ENCODE measurements at places on chromosomes 7 and 10.
A peak's percentile ranks its signal among the peaks of the same experiment; 100 is the strongest.

DNA sequence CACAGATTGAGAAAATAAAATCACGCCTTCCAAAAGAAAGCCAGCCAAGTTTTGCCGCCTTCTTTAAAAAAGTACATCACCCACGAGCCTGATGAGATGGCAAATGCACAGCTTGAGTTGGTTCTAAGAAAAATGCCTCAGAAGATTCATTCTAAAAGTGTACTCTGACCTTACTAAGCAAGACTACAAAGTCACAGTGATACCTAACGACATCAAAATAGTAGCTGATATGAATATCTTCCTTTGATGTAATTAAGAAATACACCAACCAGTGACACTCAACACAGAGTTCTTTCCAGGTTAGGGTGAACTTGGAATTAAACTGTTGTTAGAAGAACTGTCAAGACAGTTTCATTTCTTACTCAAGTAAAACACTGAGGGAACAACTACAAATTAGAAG, 78.0 kb upstream of the AMPH start:
- no peak for DNase-seq

DNA sequence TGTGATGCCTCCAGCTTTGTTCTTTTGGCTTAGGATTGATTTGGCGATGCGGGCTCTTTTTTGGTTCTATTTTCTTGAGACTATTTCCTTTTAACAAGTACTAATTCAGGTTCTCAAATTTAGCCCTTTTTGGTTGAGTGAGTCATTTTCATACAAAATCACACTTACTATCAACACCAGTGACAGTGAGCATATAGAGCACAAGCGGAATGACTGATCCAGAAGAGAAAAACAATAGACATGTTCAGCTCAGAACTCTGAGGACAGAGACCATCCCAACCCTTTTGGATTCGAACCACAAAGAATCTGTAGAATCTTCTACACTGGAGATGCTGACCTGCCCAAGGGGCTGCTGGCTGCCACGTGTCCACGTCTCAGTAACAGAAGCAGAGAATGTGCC, 56.4 kb upstream of the INSYN2A start:
- DNase-seq, result no peak

- no peak for DNase-seq
Observed at GRCh38 chr7:52691257-52691656, 344.2 kb upstream of the POM121L12 start.

GRCh38 chr10:91249700-91250099, 29.2 kb downstream of the PCGF5 start:
- no peak for DNase-seq

- no peak for DNase-seq
Observed at GRCh38 chr10:62503872-62504271, 129.7 kb downstream of the ZNF365 start.

GRCh38 chr10:58220769-58221451, 46.8 kb downstream of the IPMK start:
- DNase-seq, result no peak

- DNase-seq, result no peak
Observed at GRCh38 chr7:70474639-70475234, 657.2 kb upstream of the GALNT17 start.

- no peak for DNase-seq
Observed at GRCh38 chr10:111077785-111078504, 1.1 kb downstream of the ADRA2A start.

GRCh38 chr7:151754142-151754590, 122.7 kb downstream of the PRKAG2 start:
- DNase-seq, result peak; percentile 13

- peak; percentile 56 for DNase-seq
Observed at GRCh38 chr10:67884842-67885670, 600 bp downstream of the SIRT1 start.

GRCh38 chr10:88528201-88528600, 54.9 kb downstream of the RNLS start:
- DNase-seq, result no peak

DNA sequence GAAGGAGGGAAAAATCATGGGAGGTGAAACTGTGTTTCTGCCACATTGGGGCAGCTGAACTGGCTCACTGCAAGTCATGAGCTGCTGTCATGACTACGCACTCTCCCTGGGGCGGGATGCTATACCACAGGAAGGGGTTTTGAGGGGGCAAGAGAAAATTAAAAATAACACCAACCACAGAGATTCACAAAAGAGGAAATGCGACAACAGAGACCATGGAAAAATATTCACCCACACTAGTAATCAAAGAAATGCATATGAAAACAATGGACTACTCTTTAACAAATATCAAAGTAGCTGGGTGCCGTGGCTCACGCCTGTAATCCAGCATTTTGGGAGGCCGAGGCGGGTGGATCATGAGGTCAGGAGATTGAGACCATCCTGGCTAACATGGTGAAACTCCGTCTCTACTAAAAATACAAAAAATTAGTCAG, 65.2 kb upstream of the TM9SF3 start:
- DNase-seq, result no peak

DNA sequence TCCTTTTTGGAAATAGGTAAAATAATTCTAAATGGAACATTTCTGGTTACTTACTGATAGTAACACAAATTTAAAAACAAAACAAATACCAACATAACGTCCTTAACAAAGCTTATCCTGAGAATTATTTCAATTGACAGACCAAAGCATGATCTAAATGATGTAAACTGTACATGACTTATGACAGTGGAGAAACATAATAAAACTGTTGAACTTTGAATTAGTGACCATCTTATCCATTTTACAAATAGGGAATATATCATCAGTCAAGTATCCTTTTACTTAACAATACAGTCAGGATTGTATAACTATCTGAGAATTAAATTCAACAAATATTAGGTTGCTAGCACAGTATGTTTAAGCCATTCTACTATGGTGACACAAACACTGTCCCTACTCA, 2.4 kb downstream of the IPMK start:
- DNase-seq, result no peak

DNA sequence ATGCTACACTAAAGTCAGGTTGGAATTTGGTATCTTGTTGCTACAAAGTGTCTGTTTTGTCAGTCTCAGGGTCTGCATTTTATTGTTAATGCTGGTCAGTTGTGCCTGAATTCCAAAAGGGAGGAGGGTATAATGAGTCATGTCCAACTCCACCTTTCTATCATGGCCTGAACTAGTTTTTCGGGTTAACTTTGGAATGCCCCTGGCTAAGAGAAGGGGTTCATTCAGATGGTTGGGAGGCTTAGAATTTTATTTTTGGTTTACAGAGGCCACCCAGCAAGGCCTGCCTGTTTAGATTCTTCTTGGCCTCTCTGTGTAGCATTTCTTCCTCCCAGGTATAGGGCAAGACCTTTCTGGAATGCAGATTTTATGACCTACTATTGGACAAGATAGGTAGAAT, 93.2 kb downstream of the SKIDA1 start:
- no peak for DNase-seq

DNA sequence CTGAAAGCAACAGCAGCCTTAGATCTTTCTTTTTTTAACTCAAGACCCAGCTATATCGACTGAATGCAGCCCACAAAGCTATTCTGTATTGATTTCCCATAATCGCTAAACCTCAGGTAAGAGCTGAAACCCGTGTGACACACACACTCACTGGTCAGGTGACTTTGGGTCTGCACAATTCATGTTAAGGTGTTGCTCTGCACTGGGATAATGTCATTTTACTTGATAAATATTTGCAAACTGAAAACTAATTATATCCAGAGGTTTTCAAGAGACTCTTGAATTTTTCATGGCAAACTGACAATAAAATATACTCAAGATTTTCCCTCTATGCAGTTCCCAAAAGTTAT, 33.1 kb downstream of the SCRN1 start:
- DNase-seq, result no peak

- DNase-seq, result no peak
Observed at GRCh38 chr10:90435296-90435695, 422.5 kb downstream of the HTR7 start.

DNA sequence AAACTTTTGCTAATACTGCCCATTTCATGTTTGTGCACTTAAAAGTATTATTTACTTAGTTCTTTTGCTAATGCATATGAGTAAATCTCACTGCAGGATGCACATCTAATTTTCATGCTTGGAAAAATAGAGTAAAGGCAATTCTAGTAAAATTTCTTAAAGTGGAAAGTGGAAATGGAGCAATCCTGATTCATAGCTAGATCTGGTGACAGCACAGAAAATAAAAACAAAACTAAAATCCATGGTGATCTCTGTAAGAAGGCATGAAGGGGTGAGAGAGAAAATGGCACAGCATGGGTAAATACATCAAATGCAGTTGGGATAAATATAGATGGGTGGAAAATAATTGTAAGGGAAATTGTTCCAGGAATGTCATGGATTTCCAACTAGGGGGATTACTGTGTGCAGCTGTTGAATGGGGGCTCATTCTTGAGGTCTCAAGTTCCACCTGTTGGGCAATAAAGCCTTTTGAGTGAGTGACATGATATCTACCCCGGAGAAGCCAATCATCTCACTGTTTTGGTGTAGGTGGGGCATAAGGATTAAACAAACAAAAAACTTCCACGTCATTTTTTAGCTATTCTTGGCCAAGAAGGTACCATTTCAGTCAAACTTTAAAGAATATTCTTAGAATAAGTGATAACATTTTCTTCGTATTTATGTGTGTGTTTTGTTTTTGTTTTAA, 1.7 kb upstream of the MCU start:
- DNase-seq, result no peak

GRCh38 chr7:28773423-28774145, 184.5 kb downstream of the TRIL start:
- DNase-seq, result no peak

- no peak for DNase-seq
Observed at GRCh38 chr7:37945336-37945735, 24.9 kb downstream of the EPDR1 start.

DNA sequence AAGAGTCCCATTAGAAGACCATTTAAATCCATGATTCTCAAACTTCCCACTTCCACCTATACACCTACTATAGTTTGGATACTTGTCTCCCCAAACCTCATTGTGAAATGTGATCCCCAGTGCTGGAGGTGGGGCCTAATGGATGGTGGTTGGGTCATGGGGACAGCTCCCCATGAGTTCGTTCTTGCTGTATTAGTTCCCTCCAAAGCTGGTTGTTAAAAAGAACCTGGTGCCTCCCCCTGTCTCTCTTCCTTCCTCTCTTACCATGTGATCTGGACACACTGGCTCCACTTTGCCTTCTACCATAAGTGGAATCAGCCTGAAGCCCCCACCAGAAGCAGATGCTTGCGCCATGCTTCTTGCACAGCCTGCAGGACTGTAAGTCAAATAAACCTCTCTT, 53.9 kb downstream of the WIPF3 start:
- no peak for DNase-seq
